ENCODE measurements at places on chromosomes 5 and 9. TPM values are rescaled to one million over a fixed set of nuclear protein-coding genes. Genes with fewer than 3 reads are reported as not detected.

DNA sequence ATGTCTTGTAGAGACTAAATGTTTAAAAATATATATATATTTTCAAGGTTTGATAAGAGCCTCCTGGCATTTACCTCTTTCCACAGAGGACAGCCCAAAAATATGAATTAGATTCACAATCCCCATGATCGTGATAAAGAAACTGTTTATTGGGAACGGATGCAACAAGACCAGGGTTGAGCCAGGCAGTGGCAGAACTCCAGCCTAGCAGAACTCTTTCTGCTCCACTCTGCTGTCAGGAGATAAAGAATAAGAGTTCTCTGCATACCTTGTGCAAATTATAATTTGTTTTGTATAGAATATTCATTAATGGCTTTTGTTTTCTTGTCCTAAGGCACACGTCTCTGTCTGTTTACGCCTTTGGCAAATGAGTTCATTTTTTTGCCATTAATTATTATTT lies 472.2 kb downstream of the TUSC1 start:
- DNase-seq, result no peak

TAF11L14 gene
- total RNA-seq, result not detected

PDE6A gene
- not detected for total RNA-seq

- DNase-seq, result peak; percentile 88
These were observed 2.0 kb downstream of the IER5L start for GRCh38 chr9:129175825-129176633.

MLANA gene
- not detected for total RNA-seq

INSL4 gene
- not detected for total RNA-seq

C9orf50 gene
- not detected for total RNA-seq

GRCh38 chr5:92559781-92560180 lies 1021.2 kb downstream of the NR2F1-AS1 start:
- no peak for DNase-seq

- DNase-seq, result no peak
These were observed 141.0 kb downstream of the PBX3 start for GRCh38 chr9:125888211-125888610.

GRCh38 chr9:121645003-121645402 lies 6.4 kb upstream of the DAB2IP start:
- DNase-seq, result no peak

DNA sequence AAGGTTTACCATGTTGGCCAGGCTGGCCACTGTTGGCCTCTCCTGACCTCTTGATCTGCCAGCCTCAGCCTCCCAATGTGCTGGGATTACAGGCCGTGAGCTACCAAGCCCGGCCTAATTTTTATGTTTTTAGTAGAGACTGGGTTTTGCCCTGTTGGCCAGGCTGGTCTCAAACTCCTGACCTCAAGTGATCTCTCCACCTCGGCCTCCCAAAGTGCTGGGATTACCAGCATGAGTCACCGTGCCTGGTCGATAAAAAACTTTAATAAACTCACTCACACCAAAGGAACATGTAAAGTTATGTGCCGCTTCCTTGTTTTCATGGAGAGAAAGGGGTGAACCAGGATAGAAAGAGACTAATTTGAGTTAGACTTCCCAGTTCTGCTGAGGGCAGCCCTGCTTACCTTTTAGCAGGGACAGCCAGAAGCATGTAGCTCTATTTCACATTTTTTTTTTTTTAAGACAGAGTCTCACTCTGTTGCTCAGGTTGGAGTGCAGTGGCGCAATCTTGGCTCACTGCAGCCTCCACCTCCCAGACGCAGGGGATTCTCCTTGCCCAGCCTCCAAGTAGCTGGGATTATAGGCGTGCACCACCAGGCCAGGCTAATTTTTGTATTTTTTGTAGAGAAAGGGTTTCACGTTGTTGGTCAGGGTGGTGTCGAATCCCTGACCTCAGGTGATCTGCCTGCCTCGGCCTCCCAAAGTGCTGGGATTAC lies 11.4 kb upstream of the HAUS6 start:
- no peak for DNase-seq

DIRAS2 gene
- total RNA-seq, result 0.05 TPM

IL4 gene
- total RNA-seq, result 1.5 TPM

ELAVL2 gene
- not detected for total RNA-seq

RANBP3L gene
- total RNA-seq, result not detected

- no peak for DNase-seq
These were observed 73.5 kb upstream of the GALNT10 start for GRCh38 chr5:154117050-154117449.

SLC4A9 gene
- total RNA-seq, result 0.56 TPM

FGF1 gene
- total RNA-seq, result not detected

DNA sequence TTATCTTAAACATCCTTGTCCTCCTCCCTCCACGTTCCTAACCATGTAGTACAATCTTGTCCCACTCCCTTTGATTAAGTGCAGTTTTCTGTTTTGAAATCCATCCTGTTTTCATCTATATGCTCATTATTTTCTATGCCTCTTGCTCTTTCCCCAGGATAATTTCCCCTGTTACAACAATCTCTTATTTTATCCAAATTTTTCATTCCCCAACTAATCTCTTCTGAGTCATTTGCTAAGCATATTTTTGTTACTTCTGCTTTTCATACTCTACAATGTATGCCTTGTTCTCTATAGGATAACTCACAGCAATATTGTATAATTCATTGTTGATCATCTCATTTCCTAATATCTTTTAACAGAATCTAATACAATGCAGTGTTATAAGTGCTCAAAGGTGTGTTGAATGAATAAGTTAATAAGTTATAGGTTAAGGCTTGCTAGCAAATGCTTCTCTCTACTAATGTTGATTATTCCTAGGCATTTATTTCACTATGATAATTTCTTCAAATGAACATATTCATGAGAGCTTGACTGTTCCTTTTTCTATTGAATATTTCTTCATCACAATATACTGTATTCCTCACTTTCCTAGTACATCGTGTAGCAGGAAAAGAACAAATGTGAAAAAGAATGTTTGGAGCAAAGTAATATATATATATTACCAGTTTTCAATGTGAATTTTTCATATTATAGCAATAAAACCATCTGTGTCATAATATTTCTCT lies 1.5 kb downstream of the OMD start:
- DNase-seq, result no peak

- no peak for DNase-seq
These were observed 27.9 kb upstream of the GOLM1 start for GRCh38 chr9:86126998-86127972.

- no peak for DNase-seq
These were observed 195.6 kb downstream of the ELAVL2 start for GRCh38 chr9:23630488-23630887.

DNA sequence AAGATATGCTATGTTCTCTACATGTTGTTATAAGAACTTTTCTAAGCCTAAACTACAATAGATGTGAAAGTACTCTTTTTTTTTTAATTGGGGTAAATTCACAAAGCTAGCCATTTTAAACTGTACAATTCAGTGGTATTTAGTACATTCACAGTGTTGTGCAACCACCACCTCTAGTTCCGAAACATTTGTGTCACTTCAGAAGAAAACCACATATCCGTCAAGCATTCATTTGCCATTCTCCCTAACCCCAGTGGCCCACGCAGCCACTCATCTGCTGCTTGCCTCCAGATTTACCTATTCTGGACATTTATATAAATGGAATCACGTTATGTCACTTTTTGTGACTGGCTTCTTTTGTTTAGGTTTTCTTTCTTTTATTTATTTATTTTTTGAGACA lies 43.1 kb downstream of the SPTAN1 start:
- no peak for DNase-seq

- DNase-seq, result no peak
These were observed 2.2 kb downstream of the LRRTM2 start for GRCh38 chr5:138872841-138873465.

GRCh38 chr5:176673651-176674583 lies 26.6 kb downstream of the TSPAN17 start:
- no peak for DNase-seq

DNA sequence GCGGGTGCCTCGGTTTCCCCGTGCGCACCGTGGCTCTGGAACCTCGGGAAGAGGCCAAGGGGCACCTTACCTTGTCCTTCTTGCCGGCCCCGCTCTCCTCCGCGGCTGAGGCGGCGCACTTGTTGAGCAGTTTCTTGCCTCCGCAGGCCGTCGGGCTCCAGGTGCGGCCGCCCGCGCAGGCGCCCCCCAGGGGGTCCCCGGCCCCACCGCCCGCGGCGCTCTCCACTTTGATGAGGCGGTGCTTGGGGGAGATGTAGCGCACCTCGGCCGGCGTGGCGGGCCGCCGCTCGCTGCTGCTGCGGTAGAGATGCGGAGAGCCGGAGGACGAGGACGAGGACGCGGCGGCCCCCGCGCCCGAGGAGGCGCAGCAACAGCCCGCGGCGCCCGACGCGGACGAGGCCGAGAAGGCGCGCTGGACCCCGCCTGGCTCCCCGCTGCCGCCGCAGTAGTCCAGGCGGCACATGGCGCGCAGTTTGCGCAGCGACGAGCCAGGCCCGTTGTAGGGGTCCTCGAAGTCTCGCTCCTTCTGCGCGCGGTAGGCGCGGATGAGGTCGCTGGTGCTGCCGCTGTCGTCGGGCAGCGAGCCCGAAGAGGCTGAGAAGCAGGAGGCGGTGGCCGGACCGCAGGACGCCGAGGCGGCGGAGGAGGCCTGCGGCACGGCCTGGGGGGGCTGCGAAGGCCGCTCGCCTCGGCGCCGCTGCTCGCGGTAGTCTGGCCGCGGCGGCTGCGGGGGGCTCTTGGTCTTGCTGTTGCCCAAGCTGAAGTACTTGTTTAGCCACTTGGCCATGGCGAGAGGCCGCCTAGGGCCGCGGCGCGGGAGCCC lies 957 bp downstream of the SHB start:
- DNase-seq, result peak; percentile 24

DNA sequence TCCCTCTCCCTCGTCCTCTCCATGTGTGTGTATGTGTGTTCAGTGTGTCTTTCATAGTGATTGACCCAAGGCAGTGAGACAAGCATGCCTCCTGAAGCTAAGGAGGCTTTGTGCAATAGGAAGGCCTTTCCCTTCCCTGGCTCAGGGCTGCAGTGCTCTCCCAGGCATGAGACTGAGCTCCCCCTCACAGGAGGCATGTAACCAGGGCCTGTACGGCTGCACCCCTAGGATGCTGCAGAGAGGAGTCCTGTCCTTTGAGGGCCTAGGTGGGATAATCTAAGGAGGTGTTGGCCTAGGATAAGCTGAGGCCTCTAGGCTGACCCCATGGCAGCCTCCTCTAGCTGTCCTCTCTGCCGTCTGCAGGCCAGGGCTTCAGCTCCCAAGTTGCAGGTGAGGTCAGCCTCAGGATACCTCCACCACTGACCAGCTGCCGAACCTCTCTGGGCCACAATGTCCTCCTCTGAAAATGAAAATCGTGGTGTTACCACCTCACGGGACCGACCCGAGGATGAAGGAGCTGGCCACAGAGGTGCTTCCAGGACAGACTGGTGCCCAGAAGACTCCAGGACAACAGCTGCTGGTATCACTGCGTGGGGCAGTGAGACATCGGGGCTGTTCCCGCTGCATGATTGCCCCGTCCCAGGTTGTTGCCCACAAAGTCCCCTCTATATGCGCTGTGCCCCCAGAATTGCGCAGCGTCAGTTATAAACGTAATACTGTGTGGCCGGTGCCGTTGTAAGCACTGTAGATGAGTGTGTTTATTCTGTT lies 129.6 kb downstream of the BARX1 start:
- no peak for DNase-seq

DNA sequence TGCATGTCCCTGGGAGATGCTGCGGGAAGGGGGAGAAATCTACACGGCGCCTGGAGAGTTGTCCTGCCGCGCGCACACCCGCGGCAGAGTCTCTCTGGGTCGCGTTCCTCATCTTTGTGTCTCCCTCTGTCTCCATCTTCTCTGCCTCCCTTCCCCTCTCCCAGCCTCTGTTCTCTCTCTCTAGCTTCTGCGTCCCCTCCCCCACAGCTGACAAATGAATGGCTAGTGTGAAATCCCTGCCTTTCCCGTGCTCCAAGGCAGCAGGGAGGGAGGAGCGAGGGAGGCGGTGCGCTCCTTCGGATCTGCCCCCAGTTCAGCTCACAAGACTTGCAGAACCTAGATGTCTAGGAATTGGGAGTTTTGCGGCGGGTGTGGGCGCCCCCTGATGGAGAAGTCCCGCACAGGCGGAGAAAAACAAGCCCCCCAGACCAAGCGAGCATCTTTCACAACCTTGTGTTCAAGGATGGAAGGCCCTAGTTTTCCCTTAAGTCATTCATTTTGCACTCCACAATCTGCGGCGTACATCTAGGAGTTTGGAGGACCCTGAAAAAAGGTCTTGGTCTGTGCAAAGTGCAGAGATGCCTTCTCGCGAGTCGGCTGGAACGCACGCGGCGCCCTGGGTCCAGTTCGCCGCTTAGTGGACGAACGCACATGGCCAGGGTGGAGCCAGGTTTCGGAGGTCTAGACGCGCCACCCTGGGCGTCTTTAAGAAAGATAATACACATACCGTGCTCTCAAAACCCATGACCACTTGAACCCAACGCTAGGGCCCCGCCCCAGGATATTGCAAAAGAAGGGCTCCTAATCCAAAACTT lies 2.0 kb downstream of the VCAN start:
- peak; percentile 71 for DNase-seq

DNA sequence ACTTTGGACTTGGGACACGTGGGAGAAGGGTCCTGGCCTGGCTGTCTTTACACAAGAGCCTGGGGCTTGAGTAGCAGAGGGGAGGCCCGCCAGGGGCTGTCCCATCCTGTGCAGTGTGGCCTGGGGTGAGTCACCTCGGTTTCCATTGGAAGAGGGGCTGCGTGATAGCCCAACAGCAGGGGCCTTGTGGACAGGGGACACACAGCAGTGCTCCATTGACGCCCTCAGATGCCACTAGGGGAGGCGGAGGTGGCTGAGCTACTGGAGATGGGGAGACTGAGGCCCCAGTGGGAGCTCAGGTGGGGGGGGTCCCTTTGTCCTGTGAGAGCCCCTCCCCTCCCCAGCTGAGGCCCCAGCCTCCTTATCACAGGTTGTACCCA lies 50.0 kb upstream of the RNU6ATAC start:
- no peak for DNase-seq

DNA sequence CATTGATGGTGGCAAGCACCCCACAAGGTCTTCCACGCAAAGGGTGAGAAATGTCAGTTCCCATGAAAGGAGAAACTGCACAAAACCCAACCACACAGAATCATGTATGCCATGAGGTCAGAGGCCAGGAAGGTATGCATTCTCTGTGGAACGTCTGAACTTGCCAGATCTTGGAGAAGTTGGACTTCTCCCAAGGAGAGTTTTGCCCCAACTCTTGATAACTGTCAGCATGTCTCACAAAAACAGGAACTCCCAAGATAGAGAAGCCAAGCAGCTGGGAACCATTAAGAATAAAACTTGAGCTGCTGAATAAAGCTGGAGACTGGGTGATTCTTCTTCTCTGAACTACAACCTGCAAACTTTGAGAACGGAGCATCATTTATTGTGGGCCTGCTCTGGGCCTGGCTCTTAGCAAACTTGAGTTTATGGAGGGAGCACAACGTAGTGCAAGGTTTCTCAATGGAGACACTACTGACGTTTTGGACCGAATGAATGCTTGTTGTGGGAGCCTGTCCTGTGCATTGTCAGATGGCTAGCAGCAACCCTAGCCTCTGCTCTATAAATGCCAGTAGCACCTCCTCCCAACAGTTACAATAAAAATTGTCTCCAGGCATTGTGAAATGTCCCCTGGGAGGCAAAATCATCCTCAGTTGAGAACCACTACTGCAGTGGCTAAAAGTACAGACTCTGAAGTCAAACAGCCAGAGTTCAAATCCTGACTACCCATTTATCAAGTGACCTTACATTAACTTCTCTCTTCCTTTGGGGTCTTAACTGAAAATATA lies 193.5 kb downstream of the ACTL7B start:
- no peak for DNase-seq

All from activated T-cell treated with anti-CD3 and anti-CD28 coated beads, Interleukin-2, amount 50 U/mL, for 72 hours (primary cell).